Stimulated activated CD4-positive, alpha-beta T cell treated with anti-CD3 and anti-CD28 coated beads, Interleukin-12 subunit alpha, Interleukin-12 subunit beta, amount 100 ng/mL, for 24 hours (primary cell): ENCODE measurements at places on chromosomes 12 and 14.

DNA sequence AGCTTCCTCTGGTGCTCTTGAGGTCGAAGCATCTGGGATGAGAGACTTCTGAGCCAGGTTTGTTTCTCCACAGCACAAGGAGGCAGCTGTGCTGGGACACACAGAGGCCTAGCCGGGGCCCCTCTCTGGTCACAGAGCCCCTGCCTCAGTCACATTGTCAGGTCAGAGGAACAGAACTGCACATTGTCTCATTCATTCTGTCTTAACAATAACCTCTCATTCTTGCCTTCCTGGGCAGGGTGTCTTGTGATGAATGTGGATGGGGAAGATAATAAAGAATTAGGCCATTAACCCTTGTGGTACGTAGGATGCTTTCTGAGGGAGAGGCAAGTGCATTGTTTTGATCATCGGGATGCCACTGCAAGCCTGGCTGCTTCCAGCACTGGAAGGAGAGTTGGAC, 29.8 kb downstream of the FNTB start:
- DNase-seq, result no peak

- DNase-seq, result no peak
These were observed 28.0 kb downstream of the SLC15A4 start for GRCh38 chr12:128795530-128796361.

DNA sequence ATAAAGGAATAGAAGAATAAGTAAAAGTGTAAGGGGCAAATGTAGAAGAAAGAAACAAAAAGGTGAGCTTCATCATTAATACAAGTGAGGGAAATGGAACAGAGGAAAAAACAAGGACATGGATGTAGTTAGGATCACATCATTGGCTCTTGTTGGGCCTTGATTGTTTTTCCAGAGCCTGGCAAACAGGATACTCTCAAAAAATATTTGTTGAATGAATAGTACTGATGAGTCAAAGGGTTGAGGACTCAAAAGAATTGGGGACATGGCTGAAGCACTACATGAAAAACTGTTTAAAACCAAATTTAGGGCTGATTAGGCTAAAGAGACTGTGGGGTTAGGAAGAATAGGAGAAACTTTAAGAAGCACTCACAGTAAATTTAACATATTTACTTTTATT, 11.4 kb upstream of the SRP54 start:
- DNase-seq, result no peak

GRCh38 chr12:76356071-76356470, 7.9 kb upstream of the BBS10 start:
- DNase-seq, result no peak

DNA sequence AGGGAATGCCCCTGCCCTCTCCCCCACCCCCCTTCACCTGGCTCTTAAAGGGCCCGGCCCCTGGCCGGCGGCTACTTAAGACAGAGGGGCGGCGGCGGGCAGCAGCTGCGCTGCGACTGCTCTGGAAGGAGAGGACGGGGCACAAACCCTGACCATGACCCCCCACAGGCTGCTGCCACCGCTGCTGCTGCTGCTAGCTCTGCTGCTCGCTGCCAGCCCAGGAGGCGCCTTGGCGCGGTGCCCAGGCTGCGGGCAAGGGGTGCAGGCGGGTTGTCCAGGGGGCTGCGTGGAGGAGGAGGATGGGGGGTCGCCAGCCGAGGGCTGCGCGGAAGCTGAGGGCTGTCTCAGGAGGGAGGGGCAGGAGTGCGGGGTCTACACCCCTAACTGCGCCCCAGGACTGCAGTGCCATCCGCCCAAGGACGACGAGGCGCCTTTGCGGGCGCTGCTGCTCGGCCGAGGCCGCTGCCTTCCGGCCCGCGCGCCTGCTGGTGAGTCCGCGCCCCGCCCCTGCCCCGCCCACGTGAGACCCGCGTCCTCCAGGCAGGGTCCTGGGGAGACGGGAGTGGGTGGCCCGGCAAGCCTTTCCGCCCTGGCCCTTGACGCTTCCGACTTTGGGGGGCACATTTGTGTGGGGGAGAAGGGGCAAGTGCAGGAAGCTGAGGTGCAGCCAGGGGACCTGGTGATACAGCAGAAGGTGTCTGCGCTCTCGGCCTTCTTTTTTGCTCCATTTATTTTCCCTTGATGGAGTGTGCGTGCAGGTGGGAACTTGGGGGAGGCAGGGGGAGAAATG, at the start of gene IGFBP6:
Gene IGFBP6 (plus strand): TSS at position 104 of the 790 bp plus-strand sequence. CDS start 51 bp downstream, at position 155.
- no peak for DNase-seq

DNA sequence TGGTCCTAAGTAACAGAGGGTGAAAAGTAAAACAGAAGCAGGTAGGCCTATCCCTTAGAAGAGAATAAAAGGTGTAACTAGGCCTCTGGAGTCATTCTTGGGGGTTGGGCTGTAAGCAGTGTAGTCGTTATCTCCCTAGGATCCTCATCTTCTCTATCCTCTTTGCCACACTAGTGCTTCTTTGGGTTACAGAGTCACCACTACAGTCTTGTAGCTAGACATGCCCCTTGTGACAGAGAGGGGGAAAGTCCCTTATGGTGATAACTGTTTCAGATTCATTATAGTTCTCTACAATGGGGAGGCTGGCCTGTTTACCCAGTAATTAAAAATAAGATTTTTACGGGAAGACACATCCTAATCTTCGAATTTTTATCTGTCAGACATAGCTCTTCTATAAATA, 16.4 kb upstream of the SRP54 start:
- no peak for DNase-seq

GRCh38 chr14:104758981-104759969, 6.3 kb downstream of the SIVA1 start:
- DNase-seq, result no peak

- no peak for DNase-seq
These were observed 67.4 kb upstream of the ACTN1 start for GRCh38 chr14:69046476-69046860.

GRCh38 chr12:80187660-80188090, 88.3 kb downstream of the OTOGL start:
- DNase-seq, result no peak

GRCh38 chr12:14314801-14315200, 50.7 kb upstream of the ATF7IP start:
- DNase-seq, result no peak

DNA sequence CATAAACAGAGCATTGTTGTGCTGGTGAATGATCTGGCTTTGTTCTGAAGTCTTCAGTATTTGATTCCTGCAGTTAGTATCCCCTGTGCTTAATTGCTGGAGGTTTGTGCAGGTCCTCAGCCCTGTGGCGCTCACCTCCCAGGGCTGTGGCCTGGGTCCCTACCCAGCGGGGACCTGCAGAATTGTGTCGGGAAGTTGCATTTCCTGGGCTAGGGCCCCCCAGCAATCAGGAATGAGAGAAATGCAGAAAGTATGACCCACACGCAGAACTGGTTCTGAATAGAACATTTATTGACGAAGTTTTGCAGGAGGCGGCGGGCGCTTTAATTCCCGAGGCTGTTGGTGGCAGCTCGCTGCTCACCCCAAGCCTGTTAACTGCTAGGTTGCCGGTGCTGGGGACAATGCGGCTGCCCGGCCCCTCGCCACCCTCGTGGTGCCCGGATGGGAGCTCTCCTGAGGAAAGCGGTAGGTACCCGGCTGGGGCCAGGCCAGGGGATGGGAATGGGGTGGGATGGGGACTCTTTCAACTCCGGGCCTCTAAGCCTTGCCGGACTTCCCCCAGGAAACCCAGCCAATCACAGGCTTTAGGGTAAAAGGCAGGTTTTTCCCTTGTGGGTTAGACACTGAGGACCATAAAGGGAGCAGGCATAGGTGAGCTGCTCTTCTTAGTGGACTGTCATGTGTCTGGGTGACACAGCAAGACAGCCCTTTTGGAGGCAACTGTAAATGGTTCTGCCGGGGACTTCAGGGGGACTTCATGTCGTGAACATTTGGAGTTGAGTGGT, 11.6 kb downstream of the PLEKHG3 start:
- no peak for DNase-seq

GRCh38 chr12:100238801-100239200, 28.1 kb downstream of the DEPDC4 start:
- no peak for DNase-seq

- DNase-seq, result no peak
These were observed 12.4 kb downstream of the MTERF2 start for GRCh38 chr12:106974511-106974910.

DNA sequence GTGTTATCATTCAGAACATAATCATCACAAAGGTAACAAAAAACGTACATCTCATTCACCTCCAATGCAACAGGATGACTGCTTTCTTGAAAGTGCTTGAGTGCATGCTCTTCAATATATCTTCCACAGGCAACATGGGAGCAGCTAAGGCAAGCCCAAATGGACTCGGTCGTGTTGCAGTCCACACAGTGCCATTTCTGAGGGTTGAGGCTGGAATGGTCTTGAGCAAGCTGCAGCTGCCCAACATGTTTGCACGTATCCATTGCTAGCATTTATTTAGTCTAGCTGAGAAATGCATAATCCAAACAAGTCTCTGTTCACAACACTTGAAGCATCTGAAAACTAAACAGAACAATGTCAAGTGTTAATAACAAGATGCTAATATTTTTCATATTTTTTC, 17.3 kb downstream of the USP44 start:
- no peak for DNase-seq

DNA sequence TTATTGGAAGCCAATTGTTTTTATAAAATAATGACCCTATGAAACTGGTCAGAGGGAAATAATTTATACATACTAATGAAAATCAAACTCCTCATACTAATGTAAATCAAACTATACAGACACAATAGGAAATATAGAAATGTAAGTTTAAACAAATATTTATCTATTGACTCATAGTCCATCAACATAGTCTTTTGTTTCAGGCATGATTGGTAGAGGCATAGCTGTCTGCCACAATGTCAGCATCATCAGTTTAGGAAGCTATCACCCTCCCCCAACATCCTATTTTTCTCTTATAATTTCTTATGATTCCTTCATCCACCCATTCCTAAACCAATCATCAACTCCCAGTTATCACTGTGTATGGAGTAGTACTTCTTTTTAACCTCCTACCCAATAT, 117.7 kb downstream of the SLC38A6 start:
- no peak for DNase-seq

- no peak for DNase-seq
These were observed 275.0 kb upstream of the ATP2B1 start for GRCh38 chr12:89983622-89984021.

GRCh38 chr14:75820761-75821160, 159.7 kb downstream of the TTLL5 start:
- no peak for DNase-seq

- DNase-seq, result no peak
These were observed 24.4 kb upstream of the FBRSL1 start for GRCh38 chr12:132465269-132466190.

DNA sequence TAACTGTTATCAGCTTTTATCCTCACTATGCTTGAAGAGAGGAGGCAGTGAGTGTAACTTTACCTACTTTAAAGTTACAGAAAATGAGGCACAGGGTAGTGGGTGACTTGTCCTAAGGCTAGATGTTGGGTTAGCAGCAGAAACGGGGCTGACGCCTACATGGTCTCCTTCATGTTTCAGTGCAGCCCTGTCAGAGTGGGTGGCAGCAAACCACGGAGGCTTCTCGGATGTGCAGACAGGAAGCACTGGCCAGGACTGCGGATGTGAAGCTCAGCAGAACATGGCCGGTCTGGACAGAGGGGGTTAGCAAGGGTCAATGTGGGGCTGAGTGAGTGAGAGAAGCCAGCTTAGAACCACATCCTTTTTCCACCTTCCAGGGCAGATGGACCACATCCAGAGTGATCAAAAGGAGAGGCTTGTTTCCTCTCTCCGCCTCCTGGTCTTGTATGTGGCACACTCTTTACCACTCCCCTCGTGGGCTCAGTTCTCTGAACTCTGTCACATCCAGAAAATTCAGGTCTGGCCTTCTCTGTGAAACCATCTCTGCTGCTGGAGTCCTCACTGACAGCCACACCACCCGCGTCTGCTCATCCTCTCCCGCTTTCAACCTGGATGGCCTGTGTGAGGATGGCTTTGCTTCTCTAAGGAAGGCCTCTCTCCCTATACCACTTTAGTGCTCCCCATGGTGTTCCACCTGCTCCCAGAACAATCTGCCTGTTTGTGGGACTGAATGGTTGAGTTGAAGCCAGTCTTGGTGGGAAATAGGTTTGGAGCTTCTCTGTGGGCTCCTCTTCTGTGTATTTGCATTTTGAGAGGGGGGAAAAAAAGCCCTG, 14.1 kb downstream of the SUSD6 start:
- DNase-seq, result peak; percentile 72
